AG08395 (cell line): ENCODE measurements at places on chromosomes 3 and 15.

DNA sequence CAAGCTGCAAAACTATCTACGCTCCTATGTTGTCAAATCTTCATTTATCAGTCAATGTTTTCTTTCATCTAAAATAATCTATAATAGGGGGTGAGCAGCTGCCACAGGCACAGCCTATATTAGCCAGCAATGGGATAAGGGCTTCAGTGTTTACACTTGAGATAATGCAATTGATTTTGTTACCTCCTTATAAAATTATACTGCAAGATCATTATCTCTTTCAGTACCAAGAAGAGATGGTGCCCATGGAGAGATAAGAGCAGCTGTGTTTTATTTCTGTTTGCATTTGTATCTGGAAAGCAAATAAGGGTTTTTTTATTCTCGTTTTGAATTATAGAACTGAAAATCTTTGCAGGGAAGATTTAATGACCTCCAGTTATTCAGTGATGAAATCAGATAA, 68.9 kb downstream of the PLD1 start:
- no peak for DNase-seq

- no peak for DNase-seq
Observed at GRCh38 chr3:55177749-55178148, 249.9 kb upstream of the LRTM1 start.

DNA sequence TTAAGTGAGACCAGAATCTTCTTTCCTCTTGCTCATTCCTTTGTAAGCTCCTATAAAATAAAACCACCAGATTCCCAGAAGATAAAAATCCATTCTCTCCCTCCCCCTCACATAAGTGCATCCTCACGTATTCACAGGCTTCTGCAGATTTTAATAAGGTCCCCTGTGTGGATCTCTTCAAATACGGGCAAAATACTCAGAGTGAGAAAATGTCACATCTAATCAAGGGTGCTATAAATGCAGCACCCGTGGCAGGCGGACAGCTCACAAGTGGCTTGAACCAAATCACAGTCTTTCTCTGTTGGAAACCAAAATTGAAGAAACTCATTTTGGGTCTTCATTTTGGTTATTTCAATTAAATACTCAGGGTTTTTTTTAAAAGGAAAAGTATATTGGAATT, 212.9 kb upstream of the CMC1 start:
- DNase-seq: no peak

DNA sequence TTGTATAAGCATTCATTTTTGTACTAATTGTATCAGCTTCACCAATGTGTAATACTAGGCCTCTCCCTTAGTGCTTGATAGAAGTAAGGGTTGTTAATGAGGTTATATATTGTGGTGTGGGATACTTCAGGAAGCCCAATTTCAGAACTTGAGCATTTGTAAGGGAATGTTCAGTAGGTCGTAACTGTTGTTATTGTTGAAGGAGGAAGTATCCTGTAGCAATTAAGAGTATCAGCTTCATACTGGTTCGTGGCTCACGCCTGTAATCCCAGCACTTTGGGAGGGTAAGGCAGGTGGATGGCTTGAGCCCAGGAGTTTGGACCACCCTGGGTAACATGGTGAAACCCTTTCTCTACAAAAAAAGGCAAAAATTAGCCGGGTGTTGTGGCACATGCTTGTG, 30.6 kb downstream of the IQGAP1 start:
- DNase-seq: no peak

GRCh38 chr3:89474333-89475130, 367.1 kb downstream of the EPHA3 start:
- no peak for DNase-seq

DNA sequence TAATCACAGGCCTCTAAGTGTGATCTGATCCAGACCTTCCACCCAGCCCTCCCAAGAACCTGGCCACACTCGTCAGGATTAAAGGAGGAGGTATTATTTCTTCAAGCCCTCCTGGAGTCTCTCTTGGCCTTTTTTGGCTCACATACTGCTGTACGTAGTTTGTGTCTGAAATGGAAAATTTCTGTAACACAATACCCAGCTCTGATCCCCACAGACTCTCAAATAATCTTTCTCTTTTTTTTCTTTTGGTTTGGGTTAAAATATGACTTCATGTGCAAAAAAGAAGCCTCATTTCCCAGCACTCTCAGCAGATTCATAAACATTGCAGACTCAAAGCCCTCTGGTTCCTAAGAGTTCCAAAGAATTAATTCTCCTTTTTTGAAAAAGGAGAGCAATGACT, 96.5 kb upstream of the PHLDB2 start:
- DNase-seq: no peak

- DNase-seq: peak; percentile 63
Observed at GRCh38 chr3:194322678-194323211, 28.4 kb downstream of the CPN2 start.

DNA sequence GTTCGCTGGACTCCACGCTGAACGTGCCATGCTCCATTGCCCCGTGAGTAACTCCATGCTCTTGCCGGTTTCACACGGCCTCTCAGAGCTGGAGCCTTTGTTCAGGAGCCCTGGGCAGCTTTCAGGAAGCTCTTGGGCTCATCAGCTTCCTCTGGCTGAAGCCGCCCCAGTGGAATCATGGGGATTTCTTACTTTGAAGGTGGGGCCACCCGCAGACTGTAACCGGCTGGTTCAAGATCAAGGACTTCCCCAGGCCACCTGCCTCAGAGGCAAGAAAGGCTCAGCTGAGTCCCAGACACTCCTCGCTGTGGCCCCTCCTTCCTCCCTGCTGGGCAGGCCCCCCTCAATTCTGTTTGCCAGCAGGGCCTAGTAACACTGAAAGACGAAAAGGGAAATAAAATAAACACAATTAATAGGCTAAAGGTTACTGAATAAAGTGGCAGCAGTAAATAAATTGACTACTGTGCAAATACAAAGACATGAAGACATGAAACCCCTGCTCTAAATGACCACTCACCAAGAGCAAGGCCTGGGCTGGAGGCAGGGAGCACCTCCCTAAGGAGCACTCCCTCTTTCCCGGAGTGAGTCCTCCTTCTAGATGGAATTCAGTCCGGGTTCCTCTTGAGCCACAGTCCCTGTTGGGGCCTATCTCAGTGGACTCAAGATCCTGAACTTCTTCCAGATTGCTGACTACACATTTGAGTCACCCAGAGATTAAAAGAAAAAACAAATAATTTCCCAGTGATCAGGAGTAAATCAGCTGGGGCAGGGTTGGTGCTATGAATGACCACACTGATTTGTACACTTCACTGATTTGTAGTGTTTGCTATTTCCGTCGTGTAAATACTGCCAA, 51.0 kb downstream of the ZDHHC19 start:
- DNase-seq: peak; percentile 73

GRCh38 chr3:171251835-171252234, 208.4 kb downstream of the TNIK start:
- DNase-seq: no peak

- no peak for DNase-seq
Observed at GRCh38 chr3:125019271-125019670, 36.5 kb downstream of the HEG1 start.

DNA sequence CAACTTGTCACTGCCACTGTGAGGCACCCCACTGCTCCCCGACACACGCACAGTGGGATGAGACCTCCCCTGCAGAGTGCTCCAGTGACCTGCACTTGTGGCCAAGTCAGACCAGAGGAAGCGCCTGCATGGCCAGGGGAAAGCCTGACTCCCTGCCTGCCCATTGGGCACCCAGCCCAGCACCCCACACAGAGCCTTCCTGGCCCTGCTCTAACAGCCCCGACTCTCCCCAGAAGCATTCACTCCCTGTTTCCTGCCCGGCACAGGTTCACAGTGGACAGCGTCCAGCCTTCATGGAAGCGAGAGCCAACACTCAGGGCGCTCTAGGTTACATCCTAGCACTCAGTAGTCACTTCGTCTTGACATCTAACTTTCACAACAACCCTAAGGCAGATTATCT, 27.8 kb downstream of the RBPMS2 start:
- DNase-seq: no peak

GRCh38 chr3:55588146-55588765, 101.2 kb upstream of the WNT5A start:
- no peak for DNase-seq

GRCh38 chr15:62901909-62902546, 140.5 kb upstream of the TPM1 start:
- no peak for DNase-seq

- DNase-seq: no peak
Observed at GRCh38 chr15:59399465-59400102, 26.9 kb upstream of the MYO1E start.

DNA sequence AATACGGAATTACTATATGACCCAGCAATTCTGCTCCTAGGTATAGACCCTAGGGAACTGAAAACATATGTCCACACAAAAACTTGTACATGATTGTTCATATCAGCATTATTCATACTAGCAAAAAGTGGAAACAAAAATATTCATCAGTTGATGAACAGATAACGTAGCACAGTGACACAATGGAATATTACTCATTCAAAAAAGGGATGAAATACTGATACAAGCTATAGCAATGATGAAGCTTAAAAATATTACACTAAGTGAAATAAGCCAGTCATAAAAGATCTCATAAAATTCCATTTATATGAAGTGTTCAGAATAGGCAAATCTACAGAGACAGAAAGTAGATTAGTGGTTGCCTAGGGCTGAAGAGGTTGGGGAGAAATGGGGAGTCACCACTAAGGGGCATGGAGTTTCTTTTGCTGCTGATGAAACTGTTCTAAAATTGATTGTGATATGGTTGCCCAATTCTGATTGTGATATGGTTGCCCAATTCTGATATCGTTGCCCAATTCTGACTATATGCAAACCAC, 10.5 kb downstream of the C15orf61 start:
- DNase-seq: peak; percentile 32

DNA sequence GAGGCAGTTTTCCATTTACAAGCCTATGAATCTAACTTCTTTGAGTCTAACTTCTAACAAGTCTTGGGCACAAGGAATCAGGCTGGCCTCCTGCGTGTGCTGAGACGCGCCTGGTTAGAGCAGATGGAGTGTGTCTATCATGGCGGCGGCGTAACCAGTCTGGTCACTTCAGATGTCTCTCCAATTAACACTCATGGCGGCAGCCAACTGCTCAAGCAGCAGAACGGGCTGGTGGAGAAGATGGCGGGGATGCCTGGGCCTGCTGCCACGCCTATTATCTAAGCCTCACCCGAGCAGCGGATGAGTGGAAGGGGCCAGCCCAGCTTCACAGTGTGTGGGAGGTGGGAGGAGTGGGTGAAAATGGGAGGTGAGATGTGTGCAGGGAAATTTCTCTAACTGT, 246.4 kb upstream of the TPRG1 start:
- DNase-seq: no peak

DNA sequence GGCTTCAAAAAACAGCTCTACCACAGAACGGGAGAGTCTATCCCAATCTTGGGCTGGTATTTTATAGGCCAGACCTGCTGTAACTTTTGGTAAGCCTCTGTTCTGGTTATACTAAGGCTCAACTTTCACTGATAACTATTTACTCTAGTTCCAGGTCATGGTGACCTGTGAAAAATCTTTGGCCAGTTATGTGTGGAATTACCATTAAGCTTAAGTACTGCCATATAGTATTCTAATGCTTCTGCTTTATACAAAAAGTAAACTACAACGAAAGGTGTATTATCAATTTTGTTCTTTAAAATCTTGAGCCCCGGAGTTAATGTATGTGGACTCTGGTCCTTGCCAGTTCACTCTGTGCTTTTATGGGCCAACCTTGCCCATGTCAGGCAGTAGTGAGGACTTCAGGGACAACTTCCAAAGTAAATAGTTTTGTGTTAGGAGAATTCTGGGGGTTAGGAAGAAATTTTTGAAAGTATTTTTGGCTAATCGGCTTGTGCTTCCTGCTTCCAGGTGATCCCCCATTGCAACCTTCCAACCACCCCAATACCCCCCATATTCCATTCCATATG, 6.4 kb downstream of the SIAH2 start:
- no peak for DNase-seq

DNA sequence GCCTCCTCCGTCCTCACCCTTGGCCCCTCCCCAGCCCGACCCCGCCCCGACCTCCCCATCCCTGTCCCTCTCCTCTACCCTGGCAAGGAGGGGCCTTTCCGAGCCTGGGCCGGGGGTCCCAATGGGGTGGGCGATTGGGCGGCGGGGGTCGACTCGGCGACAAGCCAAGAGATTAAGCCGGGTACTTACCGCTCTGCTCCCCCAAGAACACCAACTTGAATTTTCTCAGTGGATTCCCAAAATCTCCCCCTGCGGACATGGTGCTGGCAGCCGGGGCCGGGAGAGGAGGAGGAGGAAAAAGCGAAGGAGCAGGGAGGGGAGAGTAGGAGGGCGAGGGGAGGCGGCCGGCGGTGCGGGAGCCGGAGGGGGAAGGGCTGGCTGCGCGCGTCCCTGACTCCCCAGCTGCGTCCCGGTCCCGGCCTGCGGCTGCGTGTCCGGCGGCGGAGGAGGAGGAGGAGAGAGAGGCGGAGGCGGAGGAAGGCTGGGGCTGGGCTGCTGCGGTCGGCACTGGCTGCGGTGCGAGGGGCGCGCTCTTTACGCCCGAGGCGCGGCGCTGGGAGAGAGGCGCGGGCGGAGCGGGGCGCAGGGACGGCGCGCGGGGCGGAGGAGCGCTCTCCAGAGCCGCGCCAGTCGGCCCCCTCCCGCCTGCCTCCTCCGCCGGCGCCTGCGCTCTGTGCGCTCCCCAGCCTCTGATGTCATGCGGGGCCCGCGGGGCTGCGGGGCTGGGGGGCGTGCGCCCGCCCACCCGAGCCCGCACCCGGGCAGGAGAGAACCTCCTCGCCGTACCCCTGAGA, at the start of gene RAB6B:
Gene RAB6B (minus strand): TSS at position 675 of the 794 bp plus-strand sequence. CDS start 416 bp downstream, at position 259.
- peak; percentile 85 for DNase-seq

- DNase-seq: no peak
Observed at GRCh38 chr3:158352551-158352950, 218.4 kb upstream of the MLF1 start.

- DNase-seq: no peak
Observed at GRCh38 chr3:185024406-185024805, 128.5 kb downstream of the C3orf70 start.

DNA sequence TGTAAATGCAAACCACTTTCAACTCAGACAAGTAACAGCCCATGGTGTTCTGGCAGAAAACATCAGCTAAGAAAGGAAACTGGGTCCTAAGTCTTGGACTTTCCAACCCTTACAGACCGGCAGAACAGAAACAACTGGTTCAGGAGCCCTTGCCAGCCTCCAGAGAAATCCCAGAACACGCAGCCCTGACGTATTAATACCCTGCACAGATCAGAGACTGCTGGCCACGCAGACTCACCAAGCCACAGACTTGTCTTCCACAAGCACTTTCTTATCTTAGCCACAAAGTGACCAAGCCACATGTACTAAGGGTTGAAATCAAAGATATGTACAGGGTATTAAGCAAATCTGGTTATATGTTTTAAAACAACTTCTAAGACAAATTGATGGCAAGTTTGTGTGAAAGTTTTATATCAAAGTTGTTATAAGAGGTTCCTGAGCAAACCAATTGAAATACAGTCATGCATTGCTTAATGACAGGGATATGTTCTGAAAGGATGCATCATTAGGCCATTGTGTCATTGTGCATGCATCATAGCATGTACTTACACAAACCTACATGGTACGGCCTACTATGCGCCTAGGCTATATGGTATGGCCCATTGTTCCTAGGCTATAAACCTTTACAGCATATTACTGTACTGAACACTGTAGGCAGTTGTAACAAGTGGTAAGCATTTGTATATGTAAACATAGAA, 36.8 kb downstream of the BTD start:
- no peak for DNase-seq

GRCh38 chr15:35191783-35192182, 106.7 kb upstream of the NANOGP8 start:
- no peak for DNase-seq
